Muscle of arm (tissue), 14 donors: ENCODE measurements at places on chromosomes 1 and 21.

GRCh38 chr1:3323021-3323795 is 131.3 kb upstream of the ARHGEF16 start:
- DNase-seq = peak; percentile 12

DNA sequence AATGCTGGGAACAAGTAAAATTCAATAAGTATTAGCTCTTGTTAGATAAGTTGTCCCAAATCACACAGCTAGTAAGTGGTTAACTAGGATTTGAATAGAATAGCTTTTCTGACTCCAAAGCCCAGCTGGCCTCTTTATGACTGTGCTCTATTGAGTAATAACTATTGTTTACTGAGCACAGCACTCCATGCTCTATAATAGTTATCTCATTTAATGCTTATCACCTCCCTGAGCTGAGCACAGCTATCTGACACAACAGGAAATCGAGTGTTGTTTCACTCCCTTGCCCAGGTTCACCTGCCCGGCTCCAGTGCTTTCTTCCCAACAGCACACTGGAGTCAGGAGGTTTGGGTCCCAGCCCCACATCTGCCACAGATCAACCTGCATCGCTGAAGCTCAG is 38.8 kb upstream of the STMN1 start:
- no peak for DNase-seq

- no peak for DNase-seq
These were observed 31.0 kb downstream of the PALMD start for GRCh38 chr1:99676876-99677275.

GRCh38 chr1:188463919-188464318 is 1635.2 kb downstream of the PLA2G4A start:
- no peak for DNase-seq

GRCh38 chr1:88150330-88150729 is 533.7 kb upstream of the PKN2 start:
- DNase-seq = no peak

- DNase-seq = no peak
These were observed 13.6 kb upstream of the MAB21L3 start for GRCh38 chr1:116097626-116098025.

- DNase-seq = no peak
These were observed 260.9 kb downstream of the NTNG1 start for GRCh38 chr1:107401704-107402103.

- DNase-seq = peak; percentile 15
These were observed 71.3 kb downstream of the DNM3 start for GRCh38 chr1:171912509-171913175.

- no peak for DNase-seq
These were observed 203.3 kb upstream of the IVNS1ABP start for GRCh38 chr1:185520188-185520920.

DNA sequence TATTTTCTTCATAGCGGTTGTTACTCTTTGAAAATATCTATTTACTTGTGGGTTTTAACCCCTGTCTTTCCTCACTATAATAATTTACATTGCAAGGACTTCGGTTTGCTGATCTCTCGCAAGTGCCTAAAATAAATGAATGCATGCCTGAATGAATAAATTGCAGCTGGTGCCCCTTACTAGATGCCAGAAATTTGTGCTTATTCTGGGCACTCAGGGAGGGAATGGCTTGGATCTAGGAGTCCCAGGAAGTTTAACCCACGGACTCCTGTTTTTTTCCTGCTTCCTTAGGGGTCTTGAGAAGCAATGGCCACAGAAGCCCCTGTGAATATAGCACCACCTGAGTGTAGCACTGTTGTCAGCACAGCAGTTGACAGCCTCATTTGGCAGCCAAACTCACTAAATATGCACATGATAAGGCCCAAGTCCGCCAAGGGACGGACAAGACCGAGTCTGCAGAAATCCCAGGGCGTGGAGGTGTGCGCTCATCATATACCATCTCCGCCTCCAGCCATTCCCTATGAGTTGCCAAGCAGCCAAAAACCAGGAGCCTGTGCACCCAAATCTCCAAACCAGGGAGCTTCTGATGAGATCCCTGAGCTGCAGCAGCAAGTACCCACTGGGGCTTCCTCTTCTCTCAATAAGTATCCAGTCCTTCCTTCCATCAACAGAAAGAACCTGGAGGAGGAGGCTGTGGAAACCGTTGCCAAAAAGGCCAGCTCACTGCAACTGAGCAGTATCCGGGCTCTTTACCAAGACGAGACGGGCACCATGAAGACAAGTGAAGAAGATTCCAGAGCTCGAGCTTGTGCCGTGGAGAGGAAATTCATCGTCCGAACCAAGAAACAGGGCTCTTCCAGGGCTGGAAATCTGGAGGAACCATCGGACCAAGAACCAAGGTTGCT is 4.2 kb upstream of the PLA2G2C start:
- DNase-seq = no peak

DNA sequence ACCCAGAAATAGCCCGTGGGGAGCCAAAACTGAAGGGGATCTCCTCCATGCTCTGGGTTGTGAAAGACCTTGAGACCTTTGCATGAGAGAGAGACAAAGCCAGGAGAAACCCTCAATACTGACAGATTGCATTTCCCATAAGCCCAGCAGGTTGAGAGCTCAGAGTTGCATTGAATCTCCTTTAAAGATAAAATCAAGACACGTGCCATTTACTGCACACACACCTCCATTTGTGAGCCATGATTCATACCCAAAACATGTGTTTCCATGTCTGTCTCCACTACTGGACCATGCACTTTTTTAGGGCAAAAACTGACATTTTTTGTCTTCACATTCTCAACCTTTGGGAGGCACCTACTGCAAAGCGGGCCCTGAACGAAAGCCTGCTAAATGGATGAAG is 144.0 kb upstream of the NRIP1 start:
- no peak for DNase-seq

GRCh38 chr1:116760487-116760886 is 6.3 kb downstream of the CD2 start:
- no peak for DNase-seq

DNA sequence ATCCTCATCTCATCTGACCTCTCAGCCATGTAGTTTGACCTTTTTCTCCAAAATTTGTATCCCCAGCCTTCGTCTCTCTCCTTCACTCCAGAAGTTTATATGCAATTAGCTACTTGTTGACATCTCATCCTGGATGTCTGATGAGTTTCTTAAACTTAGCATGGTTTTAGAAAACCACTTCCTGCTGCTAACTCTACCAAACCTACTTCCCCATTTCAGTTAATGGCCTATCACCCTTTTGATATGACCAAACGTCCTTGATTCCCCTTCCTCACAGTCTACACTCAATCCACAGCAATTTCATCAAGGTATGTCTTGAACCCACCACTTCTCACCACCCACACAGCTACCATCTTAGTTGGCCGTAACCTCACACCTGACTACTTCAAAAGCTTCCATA is 121.9 kb downstream of the LRRC40 start:
- DNase-seq = no peak

DNA sequence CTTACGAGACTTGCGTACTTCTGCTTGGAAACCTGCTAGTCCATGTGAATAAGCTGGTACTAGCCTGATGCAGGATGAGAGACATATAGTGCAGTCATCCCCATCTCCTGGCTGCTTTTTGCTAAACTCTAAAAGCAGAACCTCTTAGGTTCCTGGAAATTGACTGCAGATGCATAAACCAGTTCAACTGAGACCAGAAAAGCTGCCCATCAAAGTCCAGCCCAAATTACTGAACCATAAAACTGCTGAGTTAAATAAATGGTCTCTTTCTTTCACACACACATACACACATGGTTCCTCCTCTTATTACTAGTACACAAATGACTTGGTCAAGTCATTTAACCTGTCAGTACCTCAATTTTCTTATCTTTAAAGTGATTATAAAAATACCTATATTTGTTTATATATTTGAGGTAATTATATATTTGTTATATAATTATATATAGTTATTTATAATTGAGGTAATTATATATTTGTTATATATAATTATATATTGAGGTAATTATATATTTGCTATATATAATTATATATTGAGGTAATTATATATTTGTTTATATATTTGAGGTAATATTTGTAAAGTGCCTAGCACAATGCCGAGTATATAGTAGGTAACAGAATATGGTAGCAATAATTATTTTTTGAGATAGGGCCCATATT is 25.2 kb upstream of the RABGAP1L start:
- DNase-seq = no peak
